ENCODE measurements at places on chromosomes 12 and 14.

GRCh38 chr14:69342928-69343525 lies 55.1 kb downstream of the ERH start:
- DNase-seq, result no peak

DNA sequence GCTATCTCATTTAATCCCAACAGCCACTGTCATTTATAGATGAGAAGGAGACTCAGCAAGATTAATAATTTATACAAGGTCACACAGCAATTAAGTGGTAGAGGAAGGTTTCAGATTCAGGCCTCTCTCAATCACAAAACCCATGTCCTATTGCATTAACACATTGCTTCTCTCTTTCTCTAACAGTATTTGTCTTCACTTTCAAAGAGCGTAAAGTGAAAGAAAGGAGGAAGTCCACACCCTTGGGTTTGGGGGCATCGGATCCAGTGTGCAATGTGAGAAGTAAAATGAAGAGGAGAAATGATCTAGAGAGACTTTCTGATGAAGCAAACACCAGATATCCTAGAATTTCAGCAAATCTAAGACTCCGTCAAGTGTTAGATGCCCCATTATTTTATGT lies 7.0 kb upstream of the VRK1 start:
- DNase-seq, result no peak

- no peak for DNase-seq
Observed at GRCh38 chr14:99647411-99647810, 2.5 kb downstream of the HHIPL1 start.

GRCh38 chr14:54564868-54565784 lies 1.8 kb upstream of the SAMD4A start:
- DNase-seq, result peak; percentile 45

DNA sequence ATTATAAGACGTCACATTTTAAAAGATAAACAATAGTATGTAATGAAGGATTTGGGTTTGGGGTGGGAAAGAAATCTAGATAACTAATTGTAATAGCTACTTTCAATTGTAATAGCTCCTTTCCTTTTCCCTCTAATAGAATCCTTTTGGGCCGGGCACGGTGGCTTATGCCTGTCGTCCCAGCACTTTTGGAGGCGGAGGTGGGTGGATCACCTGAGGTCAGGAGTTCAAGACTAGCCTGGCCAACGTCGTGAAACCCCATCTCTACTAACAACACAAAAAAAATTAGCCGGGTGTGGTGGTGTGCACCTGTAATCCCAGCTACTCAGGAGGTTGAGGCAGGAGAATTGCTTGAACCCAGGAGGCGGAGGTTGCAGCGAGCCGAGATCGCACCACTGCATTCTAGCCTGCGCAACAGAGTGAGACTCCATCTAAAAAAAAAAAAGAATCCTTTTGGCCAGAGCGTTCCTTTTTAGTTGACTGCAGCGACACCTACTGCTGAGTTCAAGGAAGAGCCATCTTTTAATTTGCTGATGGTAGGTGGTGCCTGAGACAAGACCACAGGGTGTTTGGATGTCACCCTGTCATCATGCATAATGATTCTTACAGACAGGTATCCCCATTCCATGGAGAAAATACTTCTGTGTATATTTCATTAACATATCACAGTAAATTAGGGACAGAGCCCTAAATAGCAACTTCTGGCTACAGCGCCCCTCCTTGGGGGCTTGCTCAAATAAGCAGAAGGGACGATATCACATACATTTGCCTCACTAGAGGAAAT lies 79.5 kb downstream of the ARMH4 start:
- DNase-seq, result peak; percentile 38

DNA sequence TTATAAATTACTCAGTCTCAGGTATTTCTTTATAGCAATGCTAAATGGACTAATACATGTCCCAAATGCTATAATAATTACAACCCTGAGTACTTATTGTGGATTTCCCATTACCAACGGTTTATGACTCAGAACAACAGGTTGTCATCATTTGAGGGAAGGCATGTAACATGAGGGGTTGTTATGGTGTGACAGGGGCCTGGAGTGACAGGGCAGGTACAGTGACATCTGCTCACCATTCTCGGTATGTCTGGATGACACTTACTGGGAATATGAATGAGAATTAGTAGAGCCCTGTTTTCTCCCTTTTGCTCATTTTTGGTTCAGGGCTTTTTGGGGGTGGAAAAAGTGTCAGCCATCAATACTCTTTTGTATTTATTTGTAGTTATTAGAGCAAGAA lies 36.2 kb upstream of the FERMT2 start:
- no peak for DNase-seq

DNA sequence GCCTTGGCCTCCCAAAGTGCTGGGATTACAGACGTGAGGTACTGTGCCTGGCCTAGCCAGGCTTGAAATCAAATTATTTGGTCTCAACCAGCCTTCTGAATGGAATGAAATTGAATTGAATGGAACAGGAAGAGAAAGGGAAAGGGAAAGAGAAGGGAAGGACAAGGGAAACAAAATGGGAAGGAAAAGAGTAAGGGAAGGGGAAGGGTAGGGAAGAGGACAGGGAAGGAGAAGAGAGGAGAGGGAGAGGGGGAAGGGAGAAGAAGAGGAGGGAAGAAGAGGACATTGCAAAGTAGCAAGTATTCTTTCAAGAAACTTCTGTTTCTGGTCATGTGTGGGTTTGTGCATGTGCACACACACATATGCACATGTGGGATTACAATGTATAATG lies 97.8 kb downstream of the ITPR2 start:
- no peak for DNase-seq

DNA sequence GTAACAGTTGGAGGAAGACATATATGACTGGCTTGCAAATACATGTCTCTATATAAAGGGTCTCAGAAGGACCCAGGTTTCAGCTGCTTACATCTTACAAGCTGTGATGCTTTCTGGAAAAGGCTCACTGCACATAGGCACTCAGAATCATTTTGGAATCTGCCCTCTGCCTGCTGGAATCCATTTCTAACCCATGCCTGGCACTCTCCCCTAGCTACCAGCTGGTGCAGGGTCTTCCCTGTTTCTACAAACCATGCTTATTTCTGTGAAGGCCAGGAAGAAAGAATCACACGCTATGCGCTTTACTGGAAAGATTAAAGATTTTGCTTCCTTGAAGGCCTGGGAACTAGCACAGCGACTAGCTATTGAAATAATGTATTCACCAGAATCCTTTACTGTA lies 151.3 kb downstream of the DICER1 start:
- no peak for DNase-seq

DNA sequence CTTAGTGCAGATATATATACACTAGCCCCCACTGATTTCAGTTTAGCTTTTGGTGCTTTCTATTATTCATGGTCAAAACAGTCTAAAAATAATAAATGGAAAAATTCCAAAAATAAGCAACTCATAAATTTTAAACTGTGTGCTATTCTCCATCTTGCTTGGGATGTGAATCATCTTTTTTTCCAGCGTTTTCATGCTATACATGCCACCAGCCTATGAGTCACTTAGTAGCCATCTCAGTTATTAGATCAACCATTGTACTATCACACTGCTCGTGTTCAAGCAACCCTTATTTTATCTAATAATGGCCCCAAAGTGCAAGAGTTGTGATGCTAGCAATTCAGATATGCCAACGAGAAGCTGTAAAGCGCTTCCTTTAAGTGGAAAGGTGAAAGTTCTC lies 73.9 kb upstream of the KRR1 start:
- no peak for DNase-seq

- no peak for DNase-seq
Observed at GRCh38 chr14:74660167-74660566, 48.1 kb upstream of the LTBP2 start.

DNA sequence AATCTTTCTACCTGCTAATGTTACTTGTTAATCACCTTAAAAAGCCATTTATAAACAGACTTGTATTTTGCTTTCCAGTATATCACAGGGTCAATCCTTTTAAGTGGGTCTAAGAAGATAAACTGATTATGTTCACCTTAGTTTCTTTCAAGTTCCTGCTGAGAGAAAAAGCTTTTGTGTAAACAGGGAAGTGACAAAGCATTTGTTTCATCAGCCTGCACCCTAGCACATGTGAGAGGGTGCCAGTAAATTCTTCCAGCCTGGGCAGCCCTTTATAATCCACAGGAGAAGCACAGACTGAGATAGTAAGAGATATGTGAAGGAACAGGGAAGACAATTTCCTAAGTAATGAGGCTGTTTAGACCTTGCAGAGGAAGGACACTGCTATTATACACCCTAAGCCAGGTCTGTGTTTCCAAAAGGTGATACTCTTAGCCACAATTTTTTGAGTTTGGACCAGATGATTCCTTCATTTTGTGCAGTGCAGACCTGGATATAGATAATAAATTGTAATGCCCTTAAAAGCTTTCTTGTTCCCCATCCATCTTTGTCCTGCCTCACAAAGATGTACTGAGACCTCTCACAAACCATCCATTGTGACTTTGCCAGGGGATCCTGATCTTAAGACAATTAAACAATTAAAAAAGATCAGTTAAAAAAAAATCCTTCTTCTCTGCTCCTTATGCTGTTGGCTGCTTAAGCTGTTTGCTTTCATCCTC lies 150.7 kb downstream of the KTN1 start:
- DNase-seq, result no peak

- DNase-seq, result no peak
Observed at GRCh38 chr14:61403411-61403810, 82.0 kb downstream of the PRKCH start.

DNA sequence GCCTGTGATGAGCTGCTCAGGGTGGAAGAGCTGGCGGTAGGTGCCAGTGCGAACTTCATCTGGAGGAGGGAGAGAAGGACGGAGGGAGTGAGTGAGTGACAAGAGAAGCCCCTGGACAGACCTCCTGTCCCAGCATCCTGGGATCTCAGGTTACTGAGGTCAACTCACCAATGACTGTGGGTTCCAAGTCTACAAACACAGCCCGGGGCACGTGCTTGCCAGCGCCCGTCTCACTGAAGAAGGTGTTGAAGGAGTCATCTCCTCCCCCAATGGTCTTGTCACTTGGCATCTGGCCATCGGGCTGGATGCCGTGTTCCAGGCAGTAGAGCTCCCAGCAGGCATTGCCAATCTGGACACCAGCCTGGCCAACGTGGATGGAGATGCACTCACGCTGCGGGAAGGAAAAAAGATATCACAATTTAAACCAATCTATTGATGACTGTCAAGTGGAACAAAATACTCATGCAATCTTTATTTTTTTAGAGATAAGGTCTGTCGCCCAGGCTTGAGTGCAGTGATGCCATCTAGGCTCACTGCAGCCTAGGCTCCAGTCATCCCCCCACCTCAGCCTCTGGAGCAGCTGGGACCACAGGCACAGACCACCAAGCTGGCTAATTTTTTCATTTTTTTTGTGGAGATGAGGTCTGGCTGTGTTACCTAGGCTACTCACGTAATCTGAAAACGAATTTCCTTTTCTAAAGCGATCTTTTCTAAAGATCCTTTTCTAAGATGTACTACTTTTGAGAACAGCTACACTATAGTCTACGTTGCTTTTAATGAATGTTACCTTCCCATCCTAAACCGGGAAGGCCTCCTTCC lies 1.7 kb downstream of the TUBA1B start:
- DNase-seq, result no peak

DNA sequence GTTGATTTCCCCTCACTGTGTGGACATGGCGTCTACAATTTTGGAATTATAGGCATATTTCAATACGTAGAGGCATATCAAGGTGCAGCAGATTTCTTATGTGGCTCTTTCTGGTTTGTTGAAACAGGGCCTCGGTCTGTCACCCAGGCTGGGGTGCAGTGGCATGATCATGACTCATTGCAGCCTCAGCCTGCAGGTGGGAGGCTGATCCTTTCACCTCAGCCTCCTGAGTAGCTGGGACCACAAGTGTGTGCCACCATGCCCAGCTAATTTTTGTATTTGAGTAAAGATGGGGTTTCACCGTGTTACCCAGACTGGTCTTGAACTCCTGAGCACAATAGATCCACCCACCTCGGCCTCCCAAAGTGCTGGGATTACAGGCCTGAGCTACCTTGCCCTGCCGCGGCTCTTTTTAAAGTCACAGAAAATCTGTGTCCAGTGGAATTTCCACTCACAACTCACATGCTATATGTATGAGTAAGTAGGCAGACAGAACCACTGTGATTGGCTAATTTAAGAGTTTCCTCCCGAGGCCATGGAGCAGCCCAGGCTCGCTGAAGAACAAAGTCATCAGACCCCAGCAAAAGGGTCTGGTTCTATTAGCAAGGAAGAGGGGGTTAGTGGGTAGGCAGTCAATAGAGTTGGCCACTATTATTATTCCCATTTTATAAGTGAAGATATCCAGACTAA lies 9.1 kb downstream of the GNG2 start:
- no peak for DNase-seq

- no peak for DNase-seq
Observed at GRCh38 chr12:6724409-6724797, 557 bp downstream of the COPS7A start.

GRCh38 chr12:51131745-51132521 lies 41.0 kb downstream of the TFCP2 start:
- no peak for DNase-seq

- peak; percentile 38 for DNase-seq
Observed at GRCh38 chr12:1691123-1692007, 495 bp downstream of the ADIPOR2 start.

- no peak for DNase-seq
Observed at GRCh38 chr14:73976125-73976524, 26.0 kb downstream of the COQ6 start.

DNA sequence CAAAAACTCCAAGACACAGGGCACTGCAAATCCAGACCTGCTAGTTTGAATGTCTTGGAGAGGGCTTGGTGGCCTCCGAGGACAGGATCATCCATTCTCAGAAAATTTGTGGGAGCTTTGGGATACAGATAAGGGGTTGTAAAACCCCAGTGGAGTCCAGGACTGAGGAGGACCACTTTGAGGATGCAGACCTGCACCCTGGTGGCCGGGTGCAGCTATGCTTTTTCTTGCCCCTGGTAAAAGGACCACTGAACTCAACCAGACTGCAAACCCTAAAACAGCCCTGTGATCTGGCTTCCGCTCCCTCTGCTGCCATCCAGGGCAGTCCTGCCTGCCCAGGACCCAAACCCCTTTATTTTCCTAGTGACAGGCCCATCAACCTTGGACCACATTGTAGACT lies 169.5 kb upstream of the DAAM1 start:
- no peak for DNase-seq

DNA sequence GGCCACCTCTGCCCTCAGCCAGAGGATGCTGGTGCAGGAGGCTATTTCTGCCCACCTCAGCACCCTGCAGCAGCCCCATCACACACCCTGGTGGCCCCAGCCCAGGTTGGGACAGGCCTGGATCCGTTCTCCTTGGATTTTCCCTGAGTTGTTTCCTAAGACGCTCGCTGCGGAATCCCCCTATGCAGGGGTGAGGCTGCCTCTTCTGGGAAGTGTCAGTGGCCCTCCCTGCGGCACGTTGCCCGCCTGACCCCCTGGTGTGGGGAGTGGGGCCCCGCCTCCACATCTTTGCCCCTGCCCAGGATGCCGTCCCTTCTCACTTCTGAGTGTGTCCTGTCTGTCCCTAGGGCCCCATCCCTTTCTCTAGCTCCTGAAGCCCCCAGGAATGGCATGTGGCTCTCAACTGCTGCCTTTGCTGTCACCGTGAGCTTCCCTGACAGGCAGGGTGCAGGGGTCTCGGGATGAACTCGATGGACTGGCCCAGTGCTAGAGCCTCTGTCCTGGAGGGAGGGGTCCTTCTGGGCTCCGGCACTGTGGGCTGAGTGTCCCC lies 594 bp upstream of the EXOC3L4 start:
- DNase-seq, result no peak

- peak; percentile 76 for DNase-seq
Observed at GRCh38 chr14:73759714-73760597, 45.8 kb upstream of the PNMA1 start.

- DNase-seq, result no peak
Observed at GRCh38 chr14:90905531-90905930, 89.3 kb upstream of the TTC7B start.

GRCh38 chr14:24694680-24695079 lies 60.7 kb upstream of the GZMB start:
- no peak for DNase-seq

Data from right renal cortex interstitium (tissue), 3 donors.